ENCODE measurements at places on chromosomes 11 and 22.

DNA sequence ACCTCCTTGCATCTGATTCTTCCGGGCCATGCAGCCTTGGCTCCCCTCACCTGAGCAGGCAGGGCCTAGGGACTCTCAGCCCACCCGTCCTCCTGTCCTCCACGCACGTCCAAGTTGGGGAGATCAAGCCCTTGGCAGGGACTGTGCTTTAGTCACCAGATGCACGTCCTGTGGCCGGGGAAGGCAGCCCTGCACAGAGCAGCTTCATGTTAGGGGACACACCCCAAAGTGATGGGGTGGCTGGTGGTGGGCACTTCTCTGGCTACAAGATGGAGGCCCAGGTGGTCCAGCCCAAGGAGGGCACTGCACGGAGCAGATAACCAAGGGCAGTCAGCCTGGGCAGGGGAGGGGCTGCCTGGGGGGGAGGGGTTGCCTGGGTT lies 1.2 kb downstream of the MUC5B start:
- no peak for DNase-seq

DNA sequence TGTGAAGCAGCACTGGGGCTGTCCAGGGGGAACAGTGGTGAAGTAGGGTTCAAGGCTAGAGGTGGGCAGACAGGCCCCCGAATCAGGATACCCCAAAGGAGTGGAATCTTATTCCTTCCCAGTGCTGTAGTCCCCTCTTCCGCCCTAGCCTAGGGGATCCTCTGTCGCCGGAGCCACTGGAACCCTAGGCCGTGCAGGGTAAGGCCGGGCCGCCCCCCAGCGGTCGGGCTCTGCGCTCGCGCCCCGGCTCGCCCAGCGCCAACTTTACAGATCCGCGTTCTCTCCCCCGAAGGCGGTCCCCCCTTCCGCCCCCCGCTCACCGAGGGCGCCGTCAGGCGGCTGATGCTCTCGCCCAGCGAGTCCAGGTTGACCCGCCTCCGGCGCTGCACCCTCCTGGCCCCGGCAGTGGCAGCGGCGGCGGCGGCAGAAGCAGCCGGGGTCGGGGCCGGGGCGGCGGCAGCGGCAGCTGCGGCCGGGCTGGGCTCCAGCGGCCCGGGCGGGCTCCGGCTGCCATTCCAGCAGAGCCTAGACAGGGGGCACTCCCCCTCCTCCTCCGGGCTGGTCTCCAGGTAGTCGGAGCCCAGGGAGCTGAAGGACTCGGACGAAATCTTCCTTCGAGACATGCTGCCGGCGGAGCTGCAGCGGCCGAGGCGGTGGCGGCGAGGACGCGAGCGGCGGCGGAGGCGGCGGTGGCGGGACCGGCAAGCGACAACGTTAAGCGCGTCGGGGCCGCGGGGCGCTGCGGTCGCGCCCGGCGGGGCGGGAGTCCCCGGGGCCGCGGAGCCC lies 650 bp downstream of the GUCY1A2 start:
- DNase-seq: no peak

- no peak for DNase-seq
Measured at GRCh38 chr11:40160418-40160817, 1299.0 kb downstream of the LRRC4C start.

DNA sequence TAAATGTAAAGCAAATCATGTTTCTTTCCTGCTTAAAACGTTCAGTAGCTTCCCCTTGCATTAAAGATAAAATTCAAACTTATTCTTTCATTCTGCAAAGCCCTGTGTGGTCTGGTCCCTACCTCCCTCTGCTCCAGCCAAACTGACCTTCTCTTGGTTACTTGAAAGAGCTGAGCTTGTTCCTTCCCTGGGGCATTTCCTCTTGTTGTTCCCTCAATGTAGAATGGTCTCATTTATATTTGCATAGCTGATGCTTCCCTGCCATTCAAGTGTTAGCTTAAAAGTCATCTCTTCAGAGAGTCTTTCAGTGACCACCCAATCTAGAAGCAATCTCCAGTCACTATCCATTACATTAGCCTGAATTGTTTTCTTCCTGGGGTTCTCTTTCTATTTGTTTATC lies 1618.5 kb upstream of the TENM4 start:
- DNase-seq: no peak

DNA sequence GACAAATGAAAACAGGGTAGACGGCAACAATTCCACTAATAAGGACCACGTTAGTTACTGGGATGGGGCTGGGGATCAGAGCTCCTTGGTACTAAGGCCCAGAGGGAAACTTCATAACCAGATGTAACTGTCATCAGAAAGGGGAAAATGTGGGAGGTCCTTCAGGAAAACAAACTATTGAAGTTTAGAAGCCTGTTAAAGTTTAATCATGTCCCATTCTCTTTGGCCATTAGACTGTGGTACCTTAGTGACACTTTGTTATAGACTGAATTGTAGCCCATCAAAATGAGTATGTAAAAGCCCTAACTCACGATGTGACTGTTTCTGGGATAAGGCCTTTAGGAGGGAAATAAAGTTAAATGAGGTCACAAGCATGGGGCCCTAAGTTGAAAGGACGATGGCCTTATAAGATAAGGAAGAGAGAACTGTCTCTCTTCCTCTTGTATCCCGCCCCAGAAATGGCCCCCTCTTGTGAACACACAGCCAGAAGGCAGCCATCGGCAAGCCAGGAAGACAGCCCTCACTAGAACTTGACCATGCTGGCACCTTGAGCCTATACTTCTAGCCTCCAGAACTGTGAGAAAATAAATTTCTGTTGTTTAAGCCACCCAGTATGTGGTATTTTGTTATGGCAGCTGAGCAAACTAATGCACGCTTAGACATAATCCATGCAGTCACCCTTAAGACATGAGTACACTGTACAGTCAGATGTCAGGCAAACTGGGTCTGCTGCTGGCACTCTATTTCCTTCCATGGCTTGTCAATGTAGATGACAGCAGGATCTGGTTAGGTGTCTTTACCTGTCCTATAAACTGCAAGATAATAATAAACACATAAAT lies 26.9 kb upstream of the USP47 start:
- DNase-seq: no peak

- no peak for DNase-seq
Measured at GRCh38 chr11:92152245-92152644, 72.4 kb upstream of the FAT3 start.

DNA sequence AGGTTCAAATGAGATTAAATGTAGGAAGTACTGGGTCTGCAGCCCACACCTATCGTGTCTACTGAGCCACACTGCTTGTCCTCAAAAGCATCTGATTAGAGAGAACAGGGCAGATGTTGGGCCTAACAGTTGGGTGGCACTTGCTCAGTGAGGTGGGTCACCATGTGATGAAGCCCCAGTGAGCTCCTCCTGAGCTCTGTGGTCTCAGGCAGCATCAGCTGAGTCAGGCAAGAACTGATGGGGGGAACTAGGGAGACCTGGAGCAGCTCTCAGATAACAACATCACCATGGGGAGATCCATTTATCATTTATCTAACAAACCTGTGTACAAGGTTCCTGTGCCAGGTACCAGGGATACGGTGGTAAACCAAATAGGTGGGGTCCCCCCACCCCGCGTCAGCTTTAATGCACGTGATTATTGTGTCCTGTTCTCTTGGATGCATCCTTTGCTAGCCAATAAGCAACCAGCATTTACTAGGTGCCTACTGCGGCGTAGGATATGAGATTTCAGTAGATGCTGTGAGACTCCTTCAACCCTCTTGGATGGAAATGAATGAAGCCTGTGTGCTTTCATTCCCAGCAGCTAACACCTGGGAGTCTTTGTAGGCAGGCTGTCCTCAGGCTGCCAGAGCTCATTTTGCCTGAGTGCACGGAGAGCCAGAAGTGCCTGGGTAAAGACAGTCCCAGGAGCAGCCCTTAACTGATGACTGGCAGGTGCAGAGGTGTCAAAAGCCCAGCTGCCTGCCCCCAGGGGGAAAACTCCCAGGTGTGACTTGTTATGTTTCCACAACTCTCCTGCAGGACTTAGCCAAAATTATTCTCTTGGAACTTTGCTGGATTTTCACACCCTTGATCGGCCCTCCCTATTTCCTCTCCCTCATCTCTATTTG lies 73.6 kb upstream of the NARS2 start:
- DNase-seq: no peak

DNA sequence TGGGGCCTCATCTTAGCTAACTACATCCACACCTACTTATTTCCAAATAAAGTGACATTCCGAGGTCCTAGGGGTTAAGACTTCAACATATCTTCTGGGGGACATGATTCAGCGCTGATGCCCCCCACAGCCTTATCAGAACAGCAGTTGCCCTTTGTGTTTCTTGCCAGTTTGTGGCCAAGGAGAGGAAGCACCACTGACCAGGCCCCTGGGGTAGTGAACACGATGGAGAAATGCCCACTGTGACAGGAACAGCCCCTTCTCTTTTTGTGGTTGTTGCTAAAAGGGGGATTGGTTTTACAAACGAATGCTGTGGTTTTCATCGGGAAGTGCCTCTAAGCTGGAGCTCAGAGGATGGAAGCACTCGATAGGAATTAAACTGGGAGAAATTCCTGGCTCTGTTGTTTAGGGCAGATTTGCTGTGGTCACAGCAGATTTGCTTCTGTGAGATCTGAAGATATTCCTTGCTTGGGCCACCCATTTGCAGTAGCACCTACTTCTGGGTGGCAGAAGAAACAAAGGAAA lies 88.8 kb downstream of the ABTB2 start:
- no peak for DNase-seq

DNA sequence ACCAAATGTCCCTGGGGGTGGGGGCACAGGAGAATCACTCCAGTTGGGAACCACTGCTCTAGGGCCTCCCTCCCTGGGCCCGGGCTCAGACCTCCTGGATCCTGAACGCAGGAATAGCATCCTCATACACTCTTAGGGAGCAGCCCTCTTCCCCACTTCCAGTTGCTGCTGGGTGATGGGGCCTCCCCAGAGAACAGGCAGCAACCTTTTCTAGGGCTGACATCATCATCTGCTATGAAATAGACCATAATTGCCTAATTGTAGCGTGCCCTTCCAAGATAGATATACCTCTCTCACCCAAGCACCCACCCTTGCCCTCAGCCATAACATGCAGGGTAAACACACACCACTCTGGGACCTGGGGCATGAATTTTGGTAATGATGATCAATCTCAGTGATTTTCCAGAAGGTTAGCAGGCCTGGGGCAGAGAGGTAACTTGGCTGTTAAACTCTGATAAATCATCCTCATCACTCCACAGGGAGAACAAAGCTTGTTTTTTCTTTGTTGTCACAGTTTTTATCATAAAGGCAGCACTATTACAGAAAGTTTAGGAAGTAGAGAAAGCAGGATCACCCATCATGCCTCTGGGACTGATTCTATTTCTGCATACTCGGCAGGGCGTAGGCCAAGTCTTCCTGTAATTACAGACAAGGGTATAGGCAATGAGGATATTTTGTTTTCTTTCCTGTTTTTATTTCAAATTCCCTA lies 88.3 kb upstream of the PRDM11 start:
- DNase-seq: no peak

- DNase-seq: no peak
Measured at GRCh38 chr11:130427581-130428315, 661 bp downstream of the ADAMTS8 start.

GRCh38 chr22:48635816-48636215 lies 1191.9 kb downstream of the BRD1 start:
- no peak for DNase-seq

GRCh38 chr11:67289226-67289650 lies at the start of gene ANKRD13D:
Gene ANKRD13D, plus strand, starts transcription at chr11:67289303. Its CDS starts 158 bp downstream, at chr11:67289461.
- no peak for DNase-seq

- DNase-seq: no peak
Measured at GRCh38 chr11:34446386-34446785, 7.7 kb downstream of the CAT start.

- no peak for DNase-seq
Measured at GRCh38 chr11:64438986-64439771, 80.2 kb downstream of the RPS6KA4 start.

- no peak for DNase-seq
Measured at GRCh38 chr11:70400643-70401042, 2.3 kb downstream of the CTTN start.

- DNase-seq: no peak
Measured at GRCh38 chr22:30697975-30698374, 3.3 kb downstream of the OSBP2 start.

GRCh38 chr11:68446046-68446725 lies 14.4 kb upstream of the PPP6R3 start:
- no peak for DNase-seq

Measured in stimulated activated CD8-positive, alpha-beta memory T cell treated with anti-CD3 and anti-CD28 coated beads, Interleukin-4, amount 100 ng/mL, for 24 hours (primary cell).